Keratinocyte (primary cell): ENCODE measurements at places on chromosomes 1 and 21.

DNA sequence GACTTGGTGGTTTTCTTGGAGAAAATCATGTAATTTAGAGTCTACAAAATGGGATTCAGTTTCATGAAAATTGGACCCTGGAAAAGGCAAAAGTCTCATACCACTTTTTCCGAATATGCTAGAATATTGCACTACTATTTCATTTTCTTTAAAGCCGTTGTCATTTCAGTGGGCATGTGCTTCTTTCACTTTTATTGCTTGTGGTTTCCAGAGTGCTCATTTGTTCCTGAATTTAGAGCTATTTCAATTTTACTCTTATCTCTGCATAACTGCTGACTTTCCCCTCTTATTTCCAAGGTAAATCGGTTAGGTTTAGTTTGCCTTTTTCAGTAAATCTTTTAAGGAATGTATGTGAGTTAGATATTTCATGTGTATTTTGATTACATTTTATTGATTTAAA is 11.6 kb downstream of the HHAT start:
- DNase-seq: no peak

- no peak for DNase-seq
These were observed 2.8 kb upstream of the KRTAP10-5 start for GRCh38 chr21:44583089-44583799.

GRCh38 chr1:43267818-43268425 is 1.9 kb upstream of the TMEM125 start:
- DNase-seq: no peak

DNA sequence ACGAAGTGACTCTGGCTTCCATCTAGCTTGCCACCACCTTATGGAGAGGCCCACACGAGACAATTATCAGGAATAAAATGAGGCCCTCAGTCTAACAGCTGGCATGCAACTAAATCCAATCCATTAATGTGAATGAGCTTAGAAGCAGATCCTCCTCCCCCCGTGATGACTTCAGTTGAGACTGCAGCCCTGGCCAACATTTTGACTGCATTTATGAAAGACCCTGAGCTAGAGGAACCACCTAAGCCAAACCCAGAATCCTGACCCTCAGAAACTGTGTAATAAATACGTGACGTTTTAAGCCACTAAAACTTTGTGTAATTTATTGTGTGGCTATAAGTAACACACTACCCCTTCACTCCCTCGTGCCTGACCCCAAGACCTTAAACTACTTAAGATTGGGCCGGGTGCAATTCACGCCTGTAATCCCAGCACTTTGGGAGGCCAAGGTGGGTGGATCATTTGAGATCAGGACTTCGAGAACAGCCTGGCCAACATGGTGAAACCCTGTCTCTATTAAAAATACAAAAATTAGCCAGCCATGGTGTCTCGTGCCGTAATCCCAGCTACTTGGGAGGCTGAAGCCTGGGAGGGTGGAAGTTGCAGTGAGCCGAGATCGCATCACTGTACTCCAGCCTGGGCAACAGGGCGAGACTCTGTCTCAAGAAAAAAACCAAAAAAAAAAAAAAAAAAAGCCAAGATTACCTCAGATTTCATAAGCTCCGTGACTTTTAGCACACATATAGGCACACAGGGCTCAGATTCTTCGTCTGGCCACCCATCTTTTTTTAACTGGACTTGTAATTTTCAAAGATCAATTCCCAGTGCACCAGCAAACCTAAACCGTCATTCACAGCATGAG is 72.5 kb downstream of the ENAH start:
- DNase-seq: no peak

- DNase-seq: no peak
These were observed 652.5 kb downstream of the AMY1C start for GRCh38 chr1:104402178-104402577.

GRCh38 chr1:26826261-26827105 is at the start of gene ZDHHC18:
Gene ZDHHC18 (plus strand): TSS chr1:26826688. CDS start chr1:26826805, 117 bp downstream.
- DNase-seq: no peak

GRCh38 chr1:41362357-41362721 is 1.1 kb downstream of the FOXO6 start:
- no peak for DNase-seq
